Activated CD4-positive, alpha-beta memory T cell treated with anti-CD3 and anti-CD28 coated beads, Interleukin-2, amount 10 ng/mL, durations not matched to agents 7 days and 5 days (primary cell): ENCODE measurements at places on chromosomes 6 and 20. TPM values are rescaled to one million over a fixed set of nuclear protein-coding genes. Genes with fewer than 3 reads are reported as not detected.

GRCh38 chr6:24951811-24952299 lies 16.1 kb upstream of the RIPOR2 start:
- H3K4me1 ChIP-seq, result peaks cover 89% of the 10 kb centered on the region
- DNase-seq, result peak; percentile 75
- peak overlapping the region; percentile 64 for H3K4me3 ChIP-seq
- H3K27ac ChIP-seq, result peak overlapping the region; percentile 95
- H3K36me3 ChIP-seq, result peaks cover 31% of the 10 kb centered on the region

DNA sequence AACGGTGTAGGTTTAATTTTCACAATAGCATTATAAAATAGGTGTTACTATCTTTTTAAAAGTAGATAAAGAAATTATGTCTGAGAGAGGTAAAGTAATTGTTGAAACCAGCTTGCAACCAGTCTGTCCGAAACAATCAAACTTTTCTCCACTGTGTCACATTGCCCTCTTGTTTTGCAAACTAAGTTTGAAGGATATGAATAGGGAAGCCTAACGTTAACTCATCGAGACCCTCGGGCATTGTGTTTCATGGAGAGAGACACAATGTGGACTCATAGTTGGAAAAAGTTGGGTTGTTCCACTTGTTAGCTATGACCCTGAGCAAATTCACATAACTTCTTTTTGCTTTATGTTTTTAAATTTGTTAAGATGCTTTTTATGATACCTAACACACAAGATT lies 254.4 kb upstream of the IMPG1 start:
- no peaks in the 10 kb centered on the region for H3K4me1 ChIP-seq
- no peak for DNase-seq
- H3K27me3 ChIP-seq, result no peaks in the 10 kb centered on the region
- no peak overlapping the region for H3K27ac ChIP-seq
- no peak overlapping the region for H3K4me3 ChIP-seq

GRCh38 chr6:146289816-146290588 lies 253.6 kb upstream of the RAB32 start:
- DNase-seq, result no peak
- H3K27ac ChIP-seq, result no peak overlapping the region
- H3K27me3 ChIP-seq, result no peaks in the 10 kb centered on the region
- no peak overlapping the region for H3K4me3 ChIP-seq
- H3K36me3 ChIP-seq, result no peaks in the 10 kb centered on the region

- H3K27me3 ChIP-seq, result no peaks in the 10 kb centered on the region
- no peak overlapping the region for H3K27ac ChIP-seq
- no peak overlapping the region for H3K4me3 ChIP-seq
- H3K4me1 ChIP-seq, result peaks cover 56% of the 10 kb centered on the region
Observed at GRCh38 chr20:48800177-48800576, 27.6 kb downstream of the PREX1 start.

The PTK6 gene
- 2.3 TPM for total RNA-seq

DNA sequence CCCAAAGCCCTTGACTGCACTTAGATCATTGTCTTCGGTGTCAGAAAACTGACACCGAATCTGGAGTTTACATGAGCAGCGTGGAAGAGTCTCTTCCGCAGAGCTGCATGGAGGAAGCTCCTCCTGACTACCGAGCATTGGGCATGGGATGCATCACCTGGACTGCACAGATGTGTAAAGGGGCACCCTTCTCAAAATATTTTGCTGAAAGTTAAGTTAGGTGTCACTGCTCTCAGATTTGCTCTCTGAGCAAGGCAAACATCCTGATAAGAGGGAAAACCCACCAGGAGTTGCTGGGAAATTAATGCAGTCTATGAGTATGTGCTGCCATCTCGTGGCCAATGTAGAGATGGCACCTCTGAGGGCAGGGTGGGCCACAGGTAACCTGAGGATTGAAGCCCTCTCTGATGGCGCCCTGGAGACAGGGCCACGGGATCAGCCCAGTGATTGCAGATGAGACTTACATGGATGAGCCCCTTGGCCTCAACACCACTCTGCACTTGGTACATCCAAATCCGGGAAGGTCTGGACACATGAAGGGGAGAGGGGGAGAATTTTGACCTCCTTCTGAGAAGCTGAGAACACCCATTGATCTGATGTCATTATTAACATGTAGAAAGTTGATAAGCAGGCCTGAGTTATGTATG lies 129.9 kb downstream of the LPA start:
- DNase-seq, result peak; percentile 57
- no peaks in the 10 kb centered on the region for H3K36me3 ChIP-seq
- H3K27me3 ChIP-seq, result peaks cover 13% of the 10 kb centered on the region
- H3K4me1 ChIP-seq, result no peaks in the 10 kb centered on the region
- H3K27ac ChIP-seq, result no peak overlapping the region

DNA sequence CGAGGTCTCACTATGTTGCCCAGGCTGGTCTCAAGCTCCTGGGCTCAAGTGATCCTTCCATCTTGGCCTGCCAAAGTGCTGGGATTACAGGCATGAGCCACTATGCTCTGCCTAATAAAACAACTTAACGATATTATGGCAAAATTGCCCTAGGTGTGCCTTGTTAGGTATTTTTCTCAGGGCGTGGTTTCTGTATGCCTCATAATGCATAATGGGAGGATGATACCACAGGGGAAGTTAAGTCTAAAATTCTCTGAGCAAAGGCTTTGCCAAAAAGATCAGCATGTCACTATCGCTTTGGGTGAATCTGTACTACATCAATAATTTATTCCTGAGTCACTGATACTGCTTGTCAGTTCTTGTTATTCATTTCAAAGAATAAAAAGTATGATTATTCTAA lies 15.9 kb upstream of the LOC128125822 start:
- H3K27me3 ChIP-seq, result peaks cover 26% of the 10 kb centered on the region
- no peaks in the 10 kb centered on the region for H3K36me3 ChIP-seq
- H3K4me1 ChIP-seq, result peaks cover 6% of the 10 kb centered on the region
- no peak overlapping the region for H3K4me3 ChIP-seq

The NOX3 gene
- total RNA-seq, result not detected

GRCh38 chr20:5090191-5090590 lies 29.6 kb downstream of the PCNA start:
- DNase-seq, result peak; percentile 27
- peaks cover 12% of the 10 kb centered on the region for H3K36me3 ChIP-seq
- peaks cover 16% of the 10 kb centered on the region for H3K4me1 ChIP-seq
- no peak overlapping the region for H3K4me3 ChIP-seq
- H3K27me3 ChIP-seq, result no peaks in the 10 kb centered on the region
- H3K27ac ChIP-seq, result peak overlapping the region; percentile 67

GRCh38 chr20:34010405-34010931 lies 16.8 kb downstream of the RALY start:
- peaks cover 20% of the 10 kb centered on the region for H3K36me3 ChIP-seq
- no peaks in the 10 kb centered on the region for H3K27me3 ChIP-seq
- H3K4me3 ChIP-seq, result no peak overlapping the region
- no peak for DNase-seq
- H3K27ac ChIP-seq, result no peak overlapping the region

GRCh38 chr6:103723438-103724322 lies 1136.0 kb downstream of the HACE1 start:
- H3K27ac ChIP-seq, result no peak overlapping the region
- no peak overlapping the region for H3K4me3 ChIP-seq
- H3K4me1 ChIP-seq, result no peaks in the 10 kb centered on the region
- no peak for DNase-seq
- H3K27me3 ChIP-seq, result no peaks in the 10 kb centered on the region

DNA sequence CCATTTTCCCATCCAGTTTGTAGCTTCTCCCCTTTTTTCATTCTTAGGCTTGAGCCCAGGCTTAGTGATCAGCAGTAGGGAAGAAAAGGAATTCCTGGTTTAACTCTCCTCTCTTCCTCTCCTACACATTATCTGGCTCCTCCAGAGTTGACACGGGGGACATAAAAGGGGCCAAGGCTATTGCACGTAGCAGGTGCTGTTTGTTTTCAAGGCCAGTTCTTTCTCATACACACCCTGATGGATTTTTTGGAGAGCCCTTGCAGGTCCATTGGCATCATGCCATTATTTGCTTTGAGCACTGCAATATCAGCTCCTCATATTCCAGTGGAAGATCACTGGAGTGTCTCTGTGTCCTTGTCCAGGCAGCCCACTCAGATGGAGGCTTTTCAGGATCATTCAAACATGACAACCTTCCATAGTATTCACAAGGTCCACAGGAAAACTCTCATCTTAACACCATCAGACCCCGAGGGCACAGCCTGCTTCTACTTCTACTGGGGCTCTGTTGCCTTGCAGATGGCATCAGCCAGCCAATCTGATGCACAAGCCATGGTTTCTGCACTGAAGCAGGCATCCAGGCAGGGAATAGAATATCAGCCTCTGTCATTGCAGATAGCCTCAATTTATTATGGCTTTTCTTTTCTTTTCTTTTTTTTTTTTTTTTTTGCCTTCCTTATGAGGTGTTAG lies 18.8 kb downstream of the PLCB4 start:
- no peaks in the 10 kb centered on the region for H3K4me1 ChIP-seq
- H3K27me3 ChIP-seq, result no peaks in the 10 kb centered on the region
- H3K4me3 ChIP-seq, result no peak overlapping the region

The SCRT2 gene
- not detected for total RNA-seq

The EDEM2 gene
- total RNA-seq, result 30.5 TPM

The SNAP91 gene
- total RNA-seq, result not detected

- no peak overlapping the region for H3K4me3 ChIP-seq
- DNase-seq, result no peak
- no peaks in the 10 kb centered on the region for H3K36me3 ChIP-seq
- H3K27ac ChIP-seq, result no peak overlapping the region
- no peaks in the 10 kb centered on the region for H3K4me1 ChIP-seq
Observed at GRCh38 chr6:74891349-74891831, 314.5 kb downstream of the COL12A1 start.

- H3K27ac ChIP-seq, result no peak overlapping the region
- no peak overlapping the region for H3K4me3 ChIP-seq
- no peaks in the 10 kb centered on the region for H3K36me3 ChIP-seq
- H3K4me1 ChIP-seq, result no peaks in the 10 kb centered on the region
Observed at GRCh38 chr20:60867589-60867988, 384.5 kb upstream of the CDH4 start.

- DNase-seq, result no peak
- no peak overlapping the region for H3K27ac ChIP-seq
Observed at GRCh38 chr20:9071976-9072726, 3.3 kb downstream of the PLCB4 start.

- H3K4me1 ChIP-seq, result no peaks in the 10 kb centered on the region
- DNase-seq, result no peak
- H3K4me3 ChIP-seq, result no peak overlapping the region
- H3K36me3 ChIP-seq, result no peaks in the 10 kb centered on the region
- H3K27me3 ChIP-seq, result no peaks in the 10 kb centered on the region
Observed at GRCh38 chr6:144232832-144233230, 52.3 kb upstream of the UTRN start.

The CENPB gene
- 68.0 TPM for total RNA-seq

The SH3BGRL2 gene
- total RNA-seq, result 0.20 TPM

DNA sequence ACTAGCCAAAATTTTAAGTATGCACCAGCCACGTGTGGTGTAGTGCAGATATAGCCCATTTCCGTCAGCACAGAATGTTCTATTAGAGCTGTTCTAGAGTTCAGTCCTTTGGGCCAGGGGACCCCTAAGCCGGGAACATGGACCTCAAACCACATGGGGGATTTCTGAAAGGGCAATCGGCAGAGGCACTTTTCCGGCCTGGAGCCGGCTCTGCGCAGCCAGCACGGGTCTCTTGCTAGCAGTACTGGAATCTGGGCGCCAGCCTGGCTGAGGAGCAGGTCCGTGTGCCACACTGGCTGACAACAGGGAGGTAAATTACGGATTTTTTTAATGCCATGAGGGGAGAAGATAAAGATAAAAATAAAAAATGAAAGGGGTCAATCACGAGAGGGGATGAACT lies 120.5 kb downstream of the SULF2 start:
- no peak overlapping the region for H3K4me3 ChIP-seq
- no peak overlapping the region for H3K27ac ChIP-seq
- no peak for DNase-seq
- peaks cover 3% of the 10 kb centered on the region for H3K4me1 ChIP-seq
- H3K27me3 ChIP-seq, result no peaks in the 10 kb centered on the region

The SPTLC3 gene
- total RNA-seq, result not detected

The SLX4IP gene
- total RNA-seq, result 6.2 TPM

DNA sequence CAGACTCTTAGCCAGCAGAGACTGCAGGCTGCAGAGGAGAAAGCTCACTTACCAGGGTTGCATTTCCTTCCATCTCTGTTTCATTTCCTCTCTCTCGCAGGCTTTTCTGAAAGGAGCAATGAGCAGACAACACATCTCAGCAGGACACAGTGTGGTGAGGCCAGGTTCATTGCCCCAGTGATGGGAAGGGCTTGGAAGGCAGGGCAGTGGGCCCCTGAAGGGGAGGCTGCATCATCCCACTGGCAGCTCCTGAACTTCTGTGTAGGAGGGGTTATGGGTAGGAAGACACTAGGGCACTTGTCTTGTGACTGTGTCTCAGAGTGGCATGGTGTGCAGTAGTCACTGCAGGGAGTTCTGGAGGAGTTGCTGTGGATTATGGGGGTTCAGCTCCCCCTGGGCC lies 246.8 kb downstream of the QKI start:
- no peaks in the 10 kb centered on the region for H3K36me3 ChIP-seq
- no peak overlapping the region for H3K27ac ChIP-seq
- H3K4me1 ChIP-seq, result no peaks in the 10 kb centered on the region

GRCh38 chr6:25777856-25778649 lies 23.5 kb downstream of the SLC17A4 start:
- H3K27ac ChIP-seq, result no peak overlapping the region
- peaks cover 2% of the 10 kb centered on the region for H3K27me3 ChIP-seq
- H3K4me1 ChIP-seq, result peaks cover 23% of the 10 kb centered on the region
- no peaks in the 10 kb centered on the region for H3K36me3 ChIP-seq
- no peak for DNase-seq
- H3K4me3 ChIP-seq, result no peak overlapping the region

DNA sequence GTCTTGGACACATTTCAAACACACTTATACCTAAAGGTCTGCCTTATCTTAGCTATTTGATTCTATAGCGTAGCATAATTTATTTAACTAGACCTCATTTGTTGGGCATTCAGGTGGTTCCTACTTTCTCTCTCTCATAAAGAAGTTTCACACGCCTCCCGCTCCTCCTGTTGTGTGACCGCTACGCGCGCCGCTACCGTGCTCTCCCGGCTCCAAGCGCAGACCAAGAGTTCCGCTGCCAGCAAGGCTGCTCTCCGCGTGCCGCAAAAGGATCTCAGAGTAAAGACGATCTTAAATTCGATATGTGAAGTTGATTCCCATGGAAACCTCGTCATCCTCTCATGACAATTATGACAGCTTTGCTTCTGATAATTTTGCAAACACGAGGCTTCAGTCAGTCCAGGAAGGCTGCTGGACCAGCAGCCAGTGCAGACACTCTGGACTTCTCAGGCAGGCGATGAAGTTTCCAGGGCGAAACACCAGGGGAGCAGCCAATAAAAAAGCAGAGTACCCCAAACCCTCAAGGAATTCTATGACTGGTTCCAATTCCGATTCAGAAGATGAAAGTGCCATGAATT lies 20.4 kb downstream of the PRSS16 start:
- no peaks in the 10 kb centered on the region for H3K4me1 ChIP-seq
- H3K4me3 ChIP-seq, result no peak overlapping the region
- no peaks in the 10 kb centered on the region for H3K36me3 ChIP-seq
- no peak for DNase-seq
- H3K27ac ChIP-seq, result no peak overlapping the region

GRCh38 chr6:143621876-143622605 lies 55.7 kb upstream of the PHACTR2 start:
- H3K4me1 ChIP-seq, result peaks cover 6% of the 10 kb centered on the region
- no peaks in the 10 kb centered on the region for H3K27me3 ChIP-seq
- no peak overlapping the region for H3K4me3 ChIP-seq
- no peak for DNase-seq
- H3K27ac ChIP-seq, result no peak overlapping the region

The SLC4A11 gene
- 1.6 TPM for total RNA-seq

The VNN1 gene
- not detected for total RNA-seq
